Activated naive CD8-positive, alpha-beta T cell treated with anti-CD3 and anti-CD28 coated beads, Interleukin-2, amount 10 ng/mL, durations not matched to agents 7 days and 5 days (primary cell): ENCODE measurements at places on chromosomes 6 and 20. TPM values are rescaled to one million over a fixed set of nuclear protein-coding genes. Genes with fewer than 3 reads are reported as not detected.
A peak's percentile ranks its signal among the peaks of the same experiment; 100 is the strongest.

Gene NHLRC1
- 0.99 TPM for total RNA-seq

Gene TNFAIP3
- total RNA-seq, result 88.6 TPM

DNA sequence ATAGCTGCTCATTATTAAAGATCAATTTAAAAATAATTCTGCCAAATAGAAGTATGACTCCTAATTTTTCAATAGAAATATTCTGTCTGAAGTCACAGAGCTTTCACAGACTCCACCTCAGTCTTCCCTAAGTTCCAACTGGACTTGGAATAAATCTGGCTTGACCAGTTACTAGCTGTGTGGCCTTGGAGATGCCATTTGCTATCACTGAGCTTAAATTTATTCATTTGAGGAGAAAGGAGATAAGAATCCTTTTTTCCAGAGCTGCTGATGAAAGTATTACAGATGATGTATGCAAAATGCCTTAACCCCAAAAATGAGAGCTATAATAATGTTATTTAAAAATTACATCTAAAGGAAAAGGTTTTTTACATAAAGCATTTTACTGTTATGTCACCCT lies 125.0 kb downstream of the GJA1 start:
- no peak for DNase-seq

DNA sequence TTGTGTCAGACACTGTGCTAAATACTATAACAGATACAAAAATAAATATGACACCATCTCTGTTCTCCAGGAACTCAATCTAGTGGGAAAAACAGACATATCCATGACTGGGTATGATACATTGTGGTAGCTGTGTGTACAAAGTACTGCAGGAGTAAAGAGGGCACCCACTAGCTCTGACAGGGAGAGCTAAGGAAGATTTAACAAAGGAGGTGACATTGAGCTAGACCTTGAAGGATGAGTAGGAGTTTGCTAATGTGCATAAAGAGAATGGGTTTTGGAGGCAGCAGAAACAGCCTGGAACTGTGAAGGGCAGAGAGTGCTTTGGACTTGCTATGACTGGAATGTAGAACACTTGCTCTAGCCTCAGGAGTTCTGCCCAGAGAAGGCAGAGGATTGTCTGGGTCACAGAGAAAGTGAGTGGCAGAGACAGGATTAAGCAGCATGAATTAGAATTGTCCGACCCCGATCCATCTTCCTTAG lies 14.4 kb downstream of the MMP24 start:
- no peak for DNase-seq

- no peak for DNase-seq
Observed at GRCh38 chr6:64932486-64932885, 774.5 kb downstream of the EYS start.

- no peak for DNase-seq
Observed at GRCh38 chr6:55250400-55250799, 76.1 kb downstream of the HCRTR2 start.

DNA sequence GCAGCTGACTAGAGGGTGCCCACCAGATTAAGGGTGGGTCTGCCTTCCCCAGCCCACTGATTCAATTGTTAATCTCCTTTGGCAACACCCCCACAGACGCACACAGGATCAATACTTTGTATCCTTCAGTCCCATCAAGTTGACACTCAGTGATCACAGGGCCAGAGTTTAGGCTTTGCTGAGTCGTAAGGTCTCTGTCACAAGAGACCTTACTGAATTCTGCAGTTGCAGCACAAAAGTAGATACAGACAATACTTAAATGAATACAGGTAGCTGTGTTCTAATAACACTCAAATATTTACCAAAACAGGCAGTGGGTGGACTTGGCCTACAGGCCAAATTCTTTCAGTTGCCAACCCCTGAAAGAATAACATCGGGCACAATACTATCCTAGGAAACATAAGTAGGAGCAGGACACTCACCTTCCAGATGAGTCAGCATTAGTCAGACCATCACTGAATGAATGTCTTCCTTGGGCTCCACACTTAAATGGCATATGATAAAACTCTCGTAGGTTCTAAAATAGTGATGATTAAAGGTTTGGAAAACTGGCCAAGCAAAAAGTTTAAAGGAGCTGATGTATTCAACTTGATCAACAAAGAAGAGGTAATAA lies 190.0 kb downstream of the UBE3D start:
- DNase-seq, result no peak

DNA sequence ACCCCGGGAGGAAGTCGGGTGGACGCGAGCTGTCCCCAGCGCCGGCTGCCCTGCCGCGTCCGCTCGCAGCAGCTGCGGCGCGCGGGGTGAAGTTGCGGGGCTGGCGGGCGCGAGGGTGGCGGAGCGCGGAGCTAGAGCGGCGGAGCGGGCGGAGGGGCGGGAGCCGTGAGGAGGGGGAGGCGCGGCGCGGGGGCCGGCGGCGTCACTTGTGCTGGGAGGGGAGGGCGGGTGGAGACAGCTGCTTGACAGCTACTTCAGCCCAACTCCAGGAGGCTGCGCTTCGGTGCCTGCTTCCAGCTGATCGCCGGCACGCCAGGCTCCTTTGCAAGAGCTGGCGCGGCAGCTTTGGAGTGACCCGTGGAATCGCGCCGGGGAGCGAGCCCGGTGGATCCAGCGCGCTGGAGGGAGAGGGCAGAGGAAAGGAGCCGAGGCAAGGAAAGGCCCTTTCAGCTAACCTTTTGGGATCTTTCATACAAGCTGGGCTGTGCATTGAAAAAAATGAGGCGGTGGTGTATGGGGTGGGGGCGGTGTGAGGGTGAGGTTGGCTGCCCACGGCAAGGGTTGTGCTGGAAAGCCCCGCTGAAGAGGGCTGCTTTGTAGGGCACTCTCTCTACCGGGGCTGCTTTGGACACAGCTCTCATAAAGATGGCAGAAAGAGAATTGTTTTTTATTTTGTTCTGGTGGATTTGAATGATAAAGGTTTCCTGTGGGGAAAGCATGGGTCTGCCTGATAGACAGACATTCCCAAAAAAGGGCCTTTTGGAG lies 24.6 kb downstream of the RIPOR2 start:
- DNase-seq, result peak; percentile 70

DNA sequence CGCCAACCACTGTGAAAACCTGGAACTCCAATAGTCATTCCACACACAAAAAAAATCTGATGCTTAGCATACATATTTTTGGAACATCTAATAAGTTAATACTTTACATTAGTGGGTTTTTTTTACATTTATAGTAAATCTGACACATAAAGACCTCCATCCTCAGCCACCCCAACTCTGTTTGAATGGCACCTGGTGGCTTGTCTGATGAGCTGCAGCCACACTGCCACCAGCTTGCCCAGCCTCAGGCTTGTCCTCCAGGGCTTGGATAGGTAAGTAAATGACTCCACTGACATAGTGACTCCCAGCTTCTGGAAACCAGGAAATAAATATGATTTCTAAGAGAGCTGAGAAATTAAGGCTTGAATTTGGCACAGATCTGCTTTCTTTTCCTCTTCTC lies 71.5 kb downstream of the ZNF133 start:
- DNase-seq, result no peak

DNA sequence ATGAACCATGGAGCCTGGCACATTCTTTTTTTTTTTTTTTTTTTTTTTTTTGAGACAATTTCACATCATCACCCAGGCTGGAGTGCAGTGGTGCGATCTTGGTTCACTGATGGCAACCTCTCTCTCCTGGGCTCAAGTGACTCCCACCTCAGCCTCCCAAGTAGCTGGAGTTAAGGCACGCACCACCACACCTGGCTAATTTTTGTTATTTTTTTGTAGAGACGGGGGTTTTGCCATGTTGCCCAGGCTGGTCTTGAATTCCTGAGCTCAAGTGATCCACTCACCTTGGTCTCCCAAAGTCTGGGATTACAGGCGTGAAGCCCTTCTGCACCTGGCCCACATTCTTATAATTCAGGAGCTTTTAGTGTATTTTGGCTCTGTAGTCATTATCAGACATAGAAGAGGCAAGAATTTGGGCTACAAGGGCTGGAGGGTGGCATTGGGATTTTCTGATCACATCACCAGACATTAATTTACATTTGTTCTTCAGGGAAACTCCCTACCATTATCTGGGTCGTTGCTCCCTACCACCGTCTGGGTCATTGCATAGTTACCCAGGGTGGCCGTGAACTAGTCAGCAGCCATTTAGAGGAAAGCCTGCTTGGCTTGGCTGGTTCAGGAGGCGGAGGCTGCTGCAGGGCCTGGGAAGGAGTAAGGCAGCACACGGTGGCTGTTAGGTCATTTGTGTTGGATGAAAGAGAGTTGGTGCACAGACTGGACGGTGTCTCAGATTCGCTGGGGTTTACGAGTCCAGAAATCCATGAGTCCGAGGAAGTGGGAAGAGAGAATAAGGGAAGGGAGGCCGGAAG lies 17.6 kb downstream of the ARID1B start:
- no peak for DNase-seq

- no peak for DNase-seq
Observed at GRCh38 chr6:158172001-158172400, 3.9 kb downstream of the GTF2H5 start.

DNA sequence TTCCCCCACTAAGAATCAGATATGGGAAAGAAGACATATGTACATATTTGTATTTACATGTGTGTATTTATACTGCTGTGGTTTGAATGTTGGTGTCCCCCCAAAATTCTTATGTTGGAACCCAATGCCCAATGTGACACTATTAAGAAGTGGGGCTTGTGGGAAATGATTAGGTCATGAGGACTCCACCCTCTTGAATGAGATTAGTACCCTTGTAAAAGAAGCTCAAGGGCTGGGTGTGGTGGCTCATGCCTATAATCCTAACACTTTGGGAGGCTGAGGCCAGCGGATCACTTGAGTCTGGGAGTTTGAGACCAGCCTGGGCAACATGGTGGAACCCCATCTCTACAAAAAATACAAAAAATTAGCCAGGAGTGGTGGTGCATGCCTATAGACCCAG lies 3.9 kb upstream of the SMIM13 start:
- no peak for DNase-seq

DNA sequence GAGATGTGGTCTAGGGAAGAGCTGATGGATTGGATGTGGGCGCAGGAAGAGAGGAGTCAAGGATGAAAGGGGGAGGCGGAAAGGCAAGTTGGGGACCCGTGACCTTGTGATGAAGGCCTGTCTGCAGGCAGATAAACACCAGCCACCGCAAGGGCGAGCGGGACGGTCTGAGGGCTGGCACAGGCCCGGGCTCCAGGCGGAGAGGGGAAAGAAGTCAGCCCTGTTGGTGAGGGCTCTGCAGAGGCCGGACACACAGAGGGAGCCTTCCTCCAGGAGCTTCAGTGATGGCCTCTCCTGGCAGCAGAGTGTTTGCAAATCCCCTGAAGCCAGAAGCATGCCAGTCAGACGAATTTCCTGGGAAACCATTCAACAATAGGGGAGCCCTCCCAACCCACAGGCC lies 112.2 kb downstream of the ZDHHC14 start:
- no peak for DNase-seq
